Stimulated activated CD4-positive, alpha-beta T cell treated with anti-CD3 and anti-CD28 coated beads, Interleukin-15, amount 100 ng/mL, for 48 hours (primary cell): ENCODE measurements at places on chromosomes 4 and X.
A peak's percentile ranks its signal among the peaks of the same experiment; 100 is the strongest.

DNA sequence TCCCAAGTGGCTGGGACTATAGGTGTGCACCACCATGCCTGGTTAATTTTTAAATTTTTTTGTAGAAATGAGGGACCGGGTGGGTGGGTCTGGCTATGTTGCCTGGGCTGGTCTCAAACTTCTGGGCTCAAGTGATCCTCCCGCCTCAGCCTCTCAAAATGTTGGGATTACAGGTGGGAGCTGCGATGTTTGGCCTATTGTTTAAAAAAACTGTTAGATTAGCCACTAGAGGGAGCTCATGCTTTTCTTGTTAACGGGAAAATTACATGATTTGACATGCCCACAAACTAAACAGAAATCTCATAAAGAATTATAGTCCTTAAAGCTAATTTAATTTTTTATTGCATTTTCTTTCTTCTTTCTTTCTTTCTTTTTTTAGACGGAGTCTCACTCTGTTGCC is 5.0 kb upstream of the SDAD1 start:
- DNase-seq = no peak

- no peak for DNase-seq
Observed at GRCh38 chrX:31436424-31436823, 364.6 kb upstream of the FTHL17 start.

GRCh38 chr4:82388405-82388804 is 14.6 kb upstream of the HNRNPD start:
- no peak for DNase-seq

- DNase-seq = no peak
Observed at GRCh38 chr4:150722908-150723362, 141.0 kb downstream of the MAB21L2 start.

- no peak for DNase-seq
Observed at GRCh38 chr4:57249083-57249482, 138.9 kb upstream of the IGFBP7 start.

GRCh38 chr4:69467797-69468196 is 27.9 kb downstream of the UGT2B4 start:
- DNase-seq = no peak

DNA sequence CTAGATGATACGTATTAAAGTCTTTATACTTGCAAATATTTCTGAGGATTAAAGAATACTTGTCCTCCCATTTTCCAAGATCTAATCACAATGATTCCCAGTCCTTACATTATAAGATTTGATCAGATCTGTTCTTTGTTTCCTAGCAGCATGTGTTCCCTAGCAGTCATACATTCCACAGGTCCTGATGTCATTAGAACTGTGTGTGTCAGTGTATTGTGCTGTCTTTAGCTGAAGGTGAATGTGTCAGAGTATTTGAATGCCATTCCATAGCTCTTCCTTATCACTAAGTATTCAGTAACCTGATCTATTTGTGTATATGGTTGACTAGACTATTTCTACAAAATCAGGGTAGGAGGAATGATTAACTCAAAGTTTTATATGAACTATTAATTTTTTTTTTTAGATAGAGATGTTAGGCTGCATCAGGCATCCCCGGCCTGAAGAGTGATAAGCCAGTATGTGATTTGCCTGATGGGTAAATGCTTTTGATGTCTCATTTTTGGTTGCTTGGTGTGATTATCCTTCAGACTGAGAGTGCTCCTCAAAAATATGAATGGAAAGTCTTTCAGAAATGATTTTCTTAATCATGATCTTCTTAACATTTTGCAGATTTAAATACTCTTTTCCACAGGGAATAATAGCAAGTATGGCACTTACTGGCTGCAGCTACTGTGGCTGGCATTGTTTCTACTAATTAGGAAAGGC is 4.4 kb downstream of the ADGRL3 start:
- no peak for DNase-seq

GRCh38 chr4:666822-667544 is 7.1 kb downstream of the ATP5ME start:
- DNase-seq = no peak

GRCh38 chrX:152992115-152992514 is 1.8 kb downstream of the PNMA5 start:
- DNase-seq = no peak

GRCh38 chr4:151356510-151356909 is 31.1 kb upstream of the SH3D19 start:
- no peak for DNase-seq

GRCh38 chrX:1167466-1167865 is 45.0 kb downstream of the CRLF2 start:
- DNase-seq = no peak

- DNase-seq = no peak
Observed at GRCh38 chr4:4946416-4946815, 72.8 kb downstream of the CYTL1 start.

DNA sequence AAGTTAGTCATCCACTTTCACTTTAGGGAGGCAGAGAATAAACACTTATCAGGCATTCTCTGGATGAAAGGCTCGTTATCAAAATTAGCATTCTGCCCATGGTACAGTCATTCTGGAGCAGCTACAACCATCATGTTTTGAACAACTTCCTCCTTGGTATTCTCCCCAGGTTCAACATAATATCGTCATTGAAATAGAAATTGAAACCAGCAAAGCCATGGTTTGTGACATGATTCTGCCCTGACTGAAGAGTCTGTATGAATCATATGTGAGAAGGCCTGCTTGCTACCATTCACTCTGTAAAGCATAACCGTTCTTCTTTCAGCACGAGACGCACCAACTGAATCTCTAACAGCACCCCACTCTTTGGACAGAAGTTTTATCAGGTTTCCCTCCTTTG is 127.5 kb upstream of the RADX start:
- DNase-seq = no peak

DNA sequence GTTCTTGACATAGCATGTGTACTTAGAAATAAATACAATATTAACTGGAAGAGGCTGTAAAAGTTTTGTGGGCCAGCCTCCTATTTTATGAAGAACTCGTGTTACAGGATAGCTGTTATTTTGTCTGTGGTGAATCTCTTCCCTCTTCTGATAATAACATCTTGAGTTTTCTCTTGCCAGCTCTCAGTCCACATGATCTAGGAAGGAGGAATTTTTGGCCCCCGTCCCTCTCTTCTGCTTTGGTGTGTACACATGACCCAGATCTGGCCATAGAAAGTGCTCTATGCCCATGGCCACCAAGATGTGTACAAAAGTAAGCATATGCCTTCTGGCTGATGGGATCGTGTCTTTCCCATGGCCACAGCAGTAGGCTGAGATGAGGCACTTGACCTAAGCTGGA is 108.0 kb upstream of the LEF1 start:
- DNase-seq = no peak

GRCh38 chrX:27597508-27597907 is 7.4 kb downstream of the DCAF8L2 start:
- no peak for DNase-seq

- no peak for DNase-seq
Observed at GRCh38 chrX:46204721-46205422, 340.3 kb downstream of the ZNF674 start.

DNA sequence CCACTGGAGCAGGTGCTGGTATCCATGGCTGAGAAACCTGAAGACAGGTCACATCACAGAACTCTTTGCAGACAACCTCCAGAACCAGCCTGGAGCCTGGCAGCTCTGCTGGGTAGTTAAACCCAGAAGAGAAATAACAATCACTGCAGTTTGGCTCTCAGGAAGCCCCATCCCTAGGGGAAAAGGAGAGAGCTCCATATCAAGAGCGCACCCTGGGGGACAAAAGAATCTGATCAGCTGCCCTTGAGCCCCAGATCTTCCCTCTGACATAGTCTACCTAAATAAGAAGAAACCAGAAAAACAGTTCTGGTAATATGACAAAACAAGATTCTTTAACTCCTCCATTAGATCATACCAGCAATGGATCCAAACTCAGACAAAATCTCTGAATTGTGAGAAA is 823.2 kb upstream of the FRG1 start:
- DNase-seq = no peak

GRCh38 chr4:121526509-121526908 is 145.7 kb upstream of the QRFPR start:
- no peak for DNase-seq

- no peak for DNase-seq
Observed at GRCh38 chr4:54015423-54016030, 48.9 kb downstream of the CHIC2 start.

GRCh38 chr4:27009539-27009938 is 148.9 kb downstream of the STIM2 start:
- DNase-seq = no peak

- peak; percentile 10 for DNase-seq
Observed at GRCh38 chr4:101790521-101791181, at the start of gene BANK1. BANK1 (plus strand) TSS chr4:101790730; CDS start chr4:101790881, 151 bp downstream.

DNA sequence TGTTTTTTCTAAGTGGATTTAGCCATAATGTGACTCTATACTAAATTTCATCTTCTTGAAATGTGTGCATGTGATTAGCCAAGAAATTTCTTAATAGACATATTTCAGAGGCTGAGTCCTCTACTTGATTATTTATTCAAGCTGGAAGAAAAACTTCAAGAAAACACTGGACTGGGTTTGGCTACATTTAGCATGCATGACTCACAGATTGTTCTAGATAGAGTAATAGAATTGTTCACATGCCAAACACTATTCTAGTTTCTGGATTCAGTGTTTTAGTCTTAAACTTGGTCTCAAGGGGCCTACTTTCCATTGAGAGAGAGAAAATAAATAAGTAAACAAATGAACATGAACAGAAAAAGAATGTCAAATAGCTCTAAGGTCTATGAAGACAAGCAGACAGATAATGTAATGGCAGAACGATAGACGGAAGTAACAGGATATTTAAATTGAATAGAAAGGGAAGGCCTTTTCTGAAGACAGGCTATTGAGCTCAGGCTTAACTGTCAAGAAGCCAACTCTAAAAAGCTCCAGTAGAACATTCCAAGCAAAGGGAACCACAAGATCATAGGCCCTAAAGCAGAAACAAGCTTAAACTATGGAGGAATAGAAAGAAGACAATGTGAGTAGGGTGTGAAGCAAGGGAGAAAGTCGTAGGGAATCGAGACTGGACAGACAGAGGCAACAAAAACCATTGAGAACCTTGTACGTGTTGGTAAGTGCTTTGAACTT is 104.6 kb downstream of the TMEM144 start:
- DNase-seq = no peak

DNA sequence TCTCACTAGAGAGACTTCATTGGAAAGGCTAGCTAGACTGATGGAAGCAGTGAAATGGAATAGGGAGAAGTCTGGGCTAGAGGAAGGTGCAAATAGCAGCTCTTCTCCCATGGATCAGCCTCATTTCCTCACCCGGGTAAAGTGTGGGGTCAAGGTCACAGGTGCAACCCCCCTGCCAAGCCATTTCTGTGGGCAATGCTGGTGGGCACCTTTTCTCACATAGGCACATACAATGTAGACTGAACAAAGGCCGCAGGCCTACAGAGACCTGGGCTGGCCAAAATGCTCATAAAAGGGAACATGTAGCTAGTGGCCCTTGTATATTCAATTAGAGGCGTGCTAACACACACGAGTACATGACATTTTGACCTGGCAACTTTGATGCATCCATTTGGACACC is 71.5 kb upstream of the EFNB1 start:
- DNase-seq = no peak

DNA sequence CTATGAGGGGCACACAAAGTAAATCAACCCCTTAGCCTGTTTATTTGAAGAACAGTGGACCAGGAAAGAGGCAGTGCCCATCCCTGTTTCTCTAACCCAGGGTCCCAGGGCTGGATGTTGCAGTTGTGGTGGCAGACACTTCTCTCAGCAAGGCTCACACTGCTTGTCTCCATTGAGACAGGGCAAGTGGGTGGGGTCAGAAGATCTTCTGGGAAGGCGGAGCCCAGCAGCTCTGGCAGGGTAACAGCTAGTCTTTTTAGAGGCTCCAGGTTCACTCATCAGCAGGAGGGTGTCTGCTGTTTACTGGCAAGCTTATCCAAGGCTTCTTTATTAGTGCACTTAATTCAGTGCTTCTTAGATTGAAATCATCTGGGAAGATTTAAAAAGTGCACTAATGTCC is 659.8 kb upstream of the DIPK2B start:
- DNase-seq = no peak

- DNase-seq = no peak
Observed at GRCh38 chr4:55358668-55359067, 12.6 kb downstream of the SRD5A3 start.

DNA sequence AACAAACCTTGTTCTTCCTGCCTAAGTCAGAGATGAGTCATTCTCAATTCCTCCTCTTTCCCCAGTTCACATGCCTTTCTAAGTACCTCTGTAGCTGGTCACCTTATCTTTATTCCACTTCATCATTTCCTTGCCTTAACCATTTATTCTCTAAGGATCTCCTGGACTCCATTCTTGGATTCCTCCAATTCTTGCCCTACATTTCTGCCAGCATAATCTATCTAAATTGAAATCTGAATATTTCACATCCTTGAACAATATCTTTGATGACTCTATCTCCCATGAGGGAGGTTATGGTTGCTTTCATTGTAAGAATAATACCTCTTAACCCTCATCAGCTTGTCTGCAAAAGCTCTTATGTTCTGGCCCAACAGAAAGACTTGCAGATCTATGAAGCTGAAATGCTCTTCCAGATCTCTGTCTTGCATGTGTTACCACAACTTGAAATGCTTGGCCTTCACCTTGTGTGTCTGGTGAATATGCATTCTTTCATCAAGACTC is 28.6 kb upstream of the PDE5A start:
- DNase-seq = no peak

DNA sequence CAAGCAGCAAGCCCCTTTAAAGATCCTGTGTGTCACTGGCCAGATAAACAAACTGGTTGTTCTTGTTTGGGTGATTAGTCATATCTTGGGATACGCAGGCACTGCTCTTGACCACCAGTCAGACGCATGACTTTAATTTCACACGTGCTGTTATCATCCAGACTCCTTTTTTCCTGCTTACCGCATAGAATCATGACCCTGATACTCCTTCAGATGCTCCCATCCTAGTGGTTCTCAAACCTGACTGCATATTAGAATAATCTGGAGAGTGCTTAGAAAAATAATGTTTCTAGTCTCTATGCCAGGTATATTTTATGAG is 78.8 kb downstream of the CLDN22 start:
- no peak for DNase-seq

- no peak for DNase-seq
Observed at GRCh38 chr4:101292901-101293300, 54.4 kb downstream of the PPP3CA start.

DNA sequence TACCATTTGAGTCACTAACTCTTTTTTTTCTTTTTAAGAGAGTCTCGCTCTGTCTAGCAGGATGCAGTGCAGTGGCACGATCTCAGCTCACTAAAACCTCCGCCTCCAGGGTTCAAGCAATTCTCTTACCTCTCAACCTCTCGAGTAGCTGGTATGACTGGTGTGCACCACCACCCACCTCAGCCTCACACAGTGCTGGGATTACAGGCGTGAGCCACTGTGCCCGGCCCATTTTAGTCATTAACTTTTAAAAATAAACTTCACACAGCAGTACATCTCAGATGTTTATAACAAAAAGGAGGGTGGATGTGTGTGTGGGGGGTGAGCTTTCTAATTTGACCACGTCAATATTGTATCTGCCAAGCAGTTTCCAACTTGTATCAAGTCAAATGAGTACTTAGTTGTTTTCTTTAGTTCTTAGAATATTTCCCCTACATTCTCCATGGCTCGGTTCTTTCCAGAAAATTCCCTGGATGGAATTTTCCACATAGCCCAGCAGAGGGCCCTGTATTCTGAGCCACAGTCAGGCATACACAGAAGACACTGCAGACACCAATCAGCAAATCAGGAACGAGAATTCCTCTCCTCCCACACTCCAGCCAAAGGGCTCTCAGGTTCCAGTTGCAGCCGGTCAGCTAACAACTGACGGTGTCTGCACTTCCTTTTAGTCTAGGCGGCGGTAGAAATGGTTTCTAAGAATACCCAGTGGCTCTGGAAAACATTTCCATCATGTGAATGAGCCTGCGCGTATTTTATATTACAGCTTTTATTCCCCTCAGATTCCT is 20.1 kb upstream of the ARAF start:
- no peak for DNase-seq

- no peak for DNase-seq
Observed at GRCh38 chrX:148634591-148634990, 134.2 kb downstream of the AFF2 start.
